ENCODE measurements at places on chromosomes 13 and 19.

GRCh38 chr13:46964789-46965527 lies 68.1 kb upstream of the HTR2A start:
- H3K27me3 ChIP-seq: no peaks in the 10 kb centered on the region
- H3K27ac ChIP-seq: no peak overlapping the region
- H3K4me3 ChIP-seq: no peak overlapping the region
- H3K36me3 ChIP-seq: no peaks in the 10 kb centered on the region

- H3K4me3 ChIP-seq: no peak overlapping the region
- no peaks in the 10 kb centered on the region for H3K27me3 ChIP-seq
- H3K36me3 ChIP-seq: no peaks in the 10 kb centered on the region
- H3K27ac ChIP-seq: no peak overlapping the region
- no peaks in the 10 kb centered on the region for H3K4me1 ChIP-seq
- no peak for DNase-seq
Observed at GRCh38 chr19:33558856-33559255, 37.3 kb upstream of the PEPD start.

GRCh38 chr13:93227878-93228642 lies 1.5 kb downstream of the GPC6 start:
- H3K36me3 ChIP-seq: no peaks in the 10 kb centered on the region
- H3K27ac ChIP-seq: peak overlapping the region; percentile 95
- H3K4me3 ChIP-seq: peak overlapping the region; percentile 80
- no peaks in the 10 kb centered on the region for H3K27me3 ChIP-seq
- DNase-seq: peak; percentile 70
- H3K4me1 ChIP-seq: no peaks in the 10 kb centered on the region

DNA sequence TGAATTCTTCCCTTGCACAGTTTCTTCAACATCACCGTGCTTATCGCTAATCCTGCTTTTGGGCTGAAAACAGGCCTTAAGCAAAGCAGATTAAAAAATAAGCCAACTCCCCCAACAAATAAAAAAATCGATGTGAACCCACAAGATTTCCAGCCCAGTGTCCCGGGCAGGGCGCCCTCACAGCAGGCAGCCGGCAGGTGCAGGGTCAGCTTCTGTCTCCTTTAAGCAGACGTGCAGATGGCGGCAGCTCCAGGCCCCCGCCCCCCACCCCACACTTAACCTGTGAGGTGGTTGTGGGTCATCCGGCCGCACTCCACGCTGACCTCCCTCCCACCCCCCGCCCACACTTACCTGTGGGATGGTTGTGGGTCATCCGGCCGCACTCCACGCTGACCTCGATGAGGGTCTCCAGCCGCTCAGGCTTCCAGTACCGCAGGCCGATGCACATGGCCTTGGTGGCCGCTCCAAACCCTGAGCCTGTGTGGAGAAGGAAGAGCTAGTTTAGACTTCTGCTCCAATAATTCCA lies 19.8 kb downstream of the ADPRHL1 start:
- no peaks in the 10 kb centered on the region for H3K36me3 ChIP-seq
- H3K4me3 ChIP-seq: no peak overlapping the region
- no peaks in the 10 kb centered on the region for H3K4me1 ChIP-seq
- no peak for DNase-seq

DNA sequence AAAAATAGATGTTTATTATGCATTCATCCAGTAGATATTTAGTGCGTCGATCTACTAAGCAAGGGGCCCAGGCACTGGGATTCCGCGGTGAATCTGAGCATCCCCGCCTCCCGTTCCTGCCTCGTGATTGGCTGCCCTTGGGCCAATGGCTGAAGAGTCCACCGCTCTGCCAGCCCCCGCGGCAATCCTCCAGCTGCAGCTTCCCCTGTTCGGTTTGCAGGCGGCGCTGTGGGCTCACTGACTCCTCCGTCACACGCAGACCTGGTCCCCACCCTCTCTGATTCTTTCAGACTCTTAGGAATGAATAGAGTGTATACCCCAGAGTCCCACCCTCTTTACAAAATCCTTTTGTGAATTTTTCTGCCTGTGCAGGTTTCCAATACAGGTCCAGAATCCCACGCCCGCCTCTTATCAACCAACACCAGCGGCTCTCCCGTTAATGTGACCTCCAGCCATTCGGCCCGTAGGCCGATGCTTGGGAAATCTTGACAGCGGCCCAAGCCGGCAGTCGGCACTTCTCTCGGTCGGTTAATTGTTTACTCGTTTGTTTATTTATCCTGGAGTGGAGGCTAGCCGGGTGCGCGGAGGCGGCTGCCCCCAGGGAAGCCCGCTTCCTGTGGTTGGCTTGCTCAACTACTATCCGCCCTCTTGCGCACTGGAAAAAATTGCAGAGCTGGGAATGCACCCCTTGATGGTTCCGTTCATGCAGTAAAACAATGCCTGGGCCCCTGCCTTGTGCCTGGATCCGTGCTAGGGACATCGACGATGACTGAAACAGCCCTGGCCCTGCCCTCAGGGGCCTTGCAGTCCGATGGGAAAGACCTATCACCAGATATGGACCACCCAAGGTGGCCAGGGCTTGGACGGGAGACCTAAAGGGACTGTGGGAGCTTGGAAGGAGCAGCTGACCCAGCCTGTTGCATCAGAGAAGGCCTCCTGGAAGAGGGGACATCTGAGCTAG lies 4.5 kb upstream of the ARHGAP35 start:
- H3K4me1 ChIP-seq: no peaks in the 10 kb centered on the region
- H3K36me3 ChIP-seq: no peaks in the 10 kb centered on the region
- peak overlapping the region; percentile 8 for H3K4me3 ChIP-seq
- H3K27ac ChIP-seq: peak overlapping the region; percentile 99

GRCh38 chr19:308471-309205 lies 17.4 kb upstream of the PLPP2 start:
- no peaks in the 10 kb centered on the region for H3K4me1 ChIP-seq
- H3K4me3 ChIP-seq: no peak overlapping the region

GRCh38 chr13:76027131-76027530 lies 391.0 kb downstream of the LMO7 start:
- no peak overlapping the region for H3K27ac ChIP-seq
- H3K36me3 ChIP-seq: no peaks in the 10 kb centered on the region
- no peaks in the 10 kb centered on the region for H3K27me3 ChIP-seq

DNA sequence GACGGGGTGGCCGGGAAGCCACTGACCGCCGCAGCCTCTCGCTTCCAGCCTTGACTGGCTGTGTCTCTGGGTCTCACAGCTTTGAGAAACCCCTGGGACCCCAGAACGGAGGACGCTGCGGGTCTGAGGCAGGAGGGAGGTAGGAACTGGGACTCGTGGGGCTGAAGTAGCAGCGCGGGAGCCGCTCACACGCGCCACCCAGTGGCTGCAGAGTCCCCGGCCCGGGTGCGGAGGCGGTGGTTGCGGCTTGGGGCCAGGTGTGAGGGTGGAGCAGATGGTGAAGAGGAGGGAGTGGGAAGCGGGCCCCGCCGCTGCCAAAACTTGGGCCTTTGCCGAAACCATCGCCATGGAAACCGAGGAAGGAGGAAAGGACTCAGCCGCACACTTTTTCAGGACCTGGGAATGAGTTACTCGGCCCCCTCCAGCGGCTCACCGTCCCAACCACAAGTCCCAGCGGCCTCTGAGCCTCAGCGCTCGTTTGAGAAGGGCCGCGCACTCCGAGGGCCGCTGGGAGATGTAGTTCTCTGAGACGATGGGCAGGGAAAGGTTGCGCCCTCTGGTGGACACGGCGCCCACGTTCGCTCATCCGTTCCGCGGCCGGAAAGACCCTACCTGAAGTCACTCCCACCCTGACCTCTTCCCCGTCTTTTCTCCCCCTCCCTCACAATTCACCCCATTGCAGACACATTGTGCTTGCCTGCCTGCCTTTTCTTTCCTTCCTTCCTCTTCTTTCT lies 2.2 kb upstream of the SLC17A7 start:
- H3K36me3 ChIP-seq: no peaks in the 10 kb centered on the region
- no peaks in the 10 kb centered on the region for H3K4me1 ChIP-seq

GRCh38 chr13:97124915-97125809 lies 97.0 kb upstream of the MBNL2 start:
- no peaks in the 10 kb centered on the region for H3K4me1 ChIP-seq
- H3K27me3 ChIP-seq: no peaks in the 10 kb centered on the region
- H3K4me3 ChIP-seq: no peak overlapping the region
- no peak overlapping the region for H3K27ac ChIP-seq
- no peak for DNase-seq
- no peaks in the 10 kb centered on the region for H3K36me3 ChIP-seq

DNA sequence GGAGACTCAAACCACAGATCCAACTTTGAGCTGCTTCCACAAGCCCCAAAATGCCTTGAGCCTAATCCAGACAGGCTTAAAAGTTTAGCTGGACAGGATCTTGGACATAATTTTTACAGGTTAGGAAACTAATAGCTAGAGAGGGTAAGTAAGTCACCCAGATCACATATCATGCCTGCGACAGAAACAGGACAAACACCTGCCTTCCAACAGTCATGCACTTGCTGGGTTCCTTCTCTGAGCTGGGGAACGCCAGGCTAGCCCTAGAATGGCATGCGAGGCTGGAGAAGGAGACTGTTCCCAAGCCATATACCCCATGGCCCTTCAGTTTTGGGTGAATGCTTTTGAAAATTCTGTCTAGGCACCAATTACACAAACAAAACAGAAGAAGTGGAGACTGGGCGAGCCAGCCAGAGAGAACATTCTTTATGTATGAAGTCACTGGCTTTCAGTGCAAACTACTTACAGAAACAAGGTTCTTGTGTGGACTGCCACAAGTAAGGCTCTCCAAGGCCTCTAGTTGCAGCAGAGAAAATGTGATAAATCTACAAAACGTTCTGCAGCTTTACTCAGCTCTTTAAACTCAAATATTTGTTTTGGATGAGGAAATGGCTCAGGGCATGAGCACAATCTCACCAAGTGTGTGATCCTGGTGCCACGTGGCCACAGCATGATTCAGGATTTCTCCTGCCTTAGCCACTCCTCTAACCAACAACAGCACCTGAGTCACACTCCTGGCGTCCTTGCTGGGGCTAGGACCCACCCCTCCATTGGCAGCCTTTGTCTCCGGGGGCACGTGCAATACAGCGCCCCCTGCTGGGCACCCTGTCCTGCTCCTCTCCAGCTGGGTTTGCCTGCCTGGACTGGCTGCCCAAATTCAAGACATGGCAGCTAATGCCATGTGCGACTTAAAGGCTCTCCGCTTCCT lies 73.4 kb upstream of the UBL3 start:
- peak overlapping the region; percentile 80 for H3K27ac ChIP-seq
- no peak overlapping the region for H3K4me3 ChIP-seq
- no peaks in the 10 kb centered on the region for H3K36me3 ChIP-seq
- peak; percentile 95 for DNase-seq

GRCh38 chr13:99027260-99027659 lies 49.4 kb upstream of the DOCK9 start:
- H3K4me3 ChIP-seq: no peak overlapping the region
- H3K27ac ChIP-seq: no peak overlapping the region
- no peak for DNase-seq
- no peaks in the 10 kb centered on the region for H3K27me3 ChIP-seq
- H3K36me3 ChIP-seq: no peaks in the 10 kb centered on the region

DNA sequence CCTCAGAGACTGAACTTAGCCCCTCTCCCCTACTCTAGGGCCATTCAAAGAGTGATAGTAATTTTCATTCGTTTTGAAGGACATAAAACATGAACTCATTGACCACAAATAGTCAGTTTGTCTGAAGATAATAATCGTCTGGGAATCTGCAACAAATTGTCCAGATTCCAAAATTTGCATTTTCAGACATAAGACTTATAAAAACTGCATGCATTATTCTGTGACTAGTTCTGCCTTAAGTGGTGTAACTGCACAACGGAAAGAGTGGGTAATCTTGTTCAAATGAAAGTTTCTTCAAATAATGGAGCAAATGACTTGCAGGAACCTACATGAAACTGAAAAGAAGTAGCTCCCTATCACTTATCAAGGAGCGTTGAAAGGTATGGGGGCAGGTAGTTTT lies 8.4 kb downstream of the CSNK1A1L start:
- H3K4me3 ChIP-seq: no peak overlapping the region
- no peaks in the 10 kb centered on the region for H3K4me1 ChIP-seq
- H3K27me3 ChIP-seq: no peaks in the 10 kb centered on the region
- DNase-seq: no peak

- DNase-seq: no peak
- no peaks in the 10 kb centered on the region for H3K27me3 ChIP-seq
- no peak overlapping the region for H3K27ac ChIP-seq
- H3K36me3 ChIP-seq: no peaks in the 10 kb centered on the region
Observed at GRCh38 chr13:114166381-114167131, 12.5 kb upstream of the CFAP97D2 start.

DNA sequence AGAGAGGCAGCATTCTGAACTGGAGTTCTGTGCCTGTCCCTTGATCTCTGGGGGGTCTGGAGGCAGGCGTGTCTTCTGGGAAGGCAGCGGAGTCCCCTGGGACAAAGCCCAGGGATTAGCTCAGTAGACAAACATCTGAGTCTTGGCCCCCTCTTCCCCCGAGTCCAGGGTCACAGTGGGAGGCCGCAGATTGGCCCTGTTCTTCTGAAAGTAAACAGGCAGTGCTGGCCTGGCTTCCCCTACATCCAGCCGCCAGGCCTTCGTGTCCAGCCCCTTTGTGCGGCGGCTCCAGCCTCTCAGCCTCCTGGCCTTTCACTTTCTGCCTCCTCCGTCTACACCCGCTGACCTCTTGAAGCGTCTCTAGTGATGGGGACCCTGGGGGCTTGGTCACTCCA lies 989 bp downstream of the NFILZ start:
- no peaks in the 10 kb centered on the region for H3K4me1 ChIP-seq
- H3K27me3 ChIP-seq: no peaks in the 10 kb centered on the region
- H3K27ac ChIP-seq: peak overlapping the region; percentile 76
- H3K4me3 ChIP-seq: no peak overlapping the region

- no peaks in the 10 kb centered on the region for H3K36me3 ChIP-seq
- no peak overlapping the region for H3K4me3 ChIP-seq
- no peak overlapping the region for H3K27ac ChIP-seq
- H3K4me1 ChIP-seq: no peaks in the 10 kb centered on the region
- DNase-seq: no peak
Observed at GRCh38 chr13:77874406-77874805, 44.2 kb downstream of the EDNRB start.

DNA sequence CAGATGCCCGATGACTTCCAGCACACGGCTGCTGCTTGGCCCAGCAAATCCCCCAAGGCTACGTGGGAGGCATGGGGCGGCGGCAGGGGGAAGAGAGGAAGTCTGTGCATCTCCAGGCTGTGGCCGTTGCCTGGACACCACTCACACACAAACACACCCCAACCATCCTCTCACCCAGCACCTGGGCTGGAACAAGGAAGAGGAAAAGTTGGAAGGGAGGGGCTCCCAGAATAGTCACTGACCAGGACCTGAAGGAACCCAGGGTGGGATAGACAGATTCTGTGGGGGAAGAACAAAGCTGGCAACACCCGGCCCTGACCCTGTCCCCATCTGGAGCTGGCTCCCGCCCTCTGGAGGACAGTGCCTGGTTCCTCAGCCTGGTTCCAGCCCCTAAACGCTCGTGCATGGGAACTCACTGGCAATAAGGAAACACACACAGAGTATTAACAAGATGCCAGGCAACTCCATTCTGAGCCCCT lies 11.2 kb downstream of the PPP6R1 start:
- DNase-seq: no peak
- H3K4me3 ChIP-seq: no peak overlapping the region
- H3K4me1 ChIP-seq: no peaks in the 10 kb centered on the region
- peaks cover 17% of the 10 kb centered on the region for H3K36me3 ChIP-seq

GRCh38 chr13:40388617-40389016 lies 277.8 kb downstream of the FOXO1 start:
- no peak overlapping the region for H3K27ac ChIP-seq
- H3K4me1 ChIP-seq: no peaks in the 10 kb centered on the region
- no peaks in the 10 kb centered on the region for H3K27me3 ChIP-seq
- DNase-seq: peak; percentile 54
- no peak overlapping the region for H3K4me3 ChIP-seq
- H3K36me3 ChIP-seq: no peaks in the 10 kb centered on the region

All from right lobe of liver (tissue), 6 donors.